ENCODE measurements at places on chromosomes 16 and 17.
A peak's percentile ranks its signal among the peaks of the same experiment; 100 is the strongest.

DNA sequence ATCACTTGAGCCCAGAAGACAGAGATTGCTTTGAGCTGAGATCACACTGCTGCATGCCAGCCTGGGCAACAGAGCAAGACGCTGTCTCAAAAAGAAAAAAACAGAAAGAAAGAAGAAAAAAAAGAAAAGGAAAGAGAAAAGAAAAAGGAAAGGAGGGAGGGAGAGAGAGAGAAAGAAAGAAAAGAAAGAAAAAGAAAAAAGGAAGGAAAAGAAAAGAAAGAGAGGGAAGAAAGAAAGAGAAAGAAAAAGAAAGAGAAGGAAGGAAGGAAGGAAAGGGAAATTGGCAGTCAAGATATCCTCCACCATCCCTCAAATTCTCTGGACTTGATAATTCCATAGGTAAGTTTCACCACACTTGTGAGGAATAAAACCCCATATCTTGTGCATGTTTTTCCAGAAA lies 71.4 kb upstream of the WSB1 start:
- no peak for DNase-seq

- no peak for DNase-seq
These were observed 3.3 kb downstream of the TLCD3B start for GRCh38 chr16:30027588-30028437.

GRCh38 chr17:46968224-46968834 lies 10.7 kb downstream of the RPRML start:
- no peak for DNase-seq

DNA sequence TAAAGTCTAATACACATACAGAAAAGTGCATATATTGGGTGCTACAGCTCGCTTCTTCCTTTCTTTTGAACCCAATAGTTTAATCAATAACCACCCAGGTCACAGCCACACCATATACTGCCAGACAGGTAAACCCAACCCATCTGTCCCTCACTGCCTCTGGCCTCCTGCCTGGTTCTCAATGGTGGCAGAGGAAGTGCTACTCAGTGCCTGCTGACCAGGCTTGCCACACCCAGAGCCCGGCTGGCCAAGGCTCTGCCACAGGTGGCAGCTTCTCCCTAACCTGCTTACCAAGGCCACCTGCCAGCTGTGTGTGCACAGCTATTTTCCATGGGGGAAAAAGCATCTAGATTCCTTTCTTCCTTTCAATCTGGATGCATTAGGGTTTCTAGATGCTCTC lies 584 bp downstream of the PMP22 start:
- no peak for DNase-seq

GRCh38 chr16:27984121-27984520 lies 79.4 kb downstream of the GSG1L start:
- no peak for DNase-seq

- peak; percentile 80 for DNase-seq
These were observed 8.4 kb upstream of the CRYBA1 start for GRCh38 chr17:29238133-29238850.

GRCh38 chr17:45857977-45858708 lies 13.5 kb downstream of the SPPL2C start:
- peak; percentile 37 for DNase-seq

GRCh38 chr16:88369447-88370008 lies 13.2 kb upstream of the ZNF469 start:
- no peak for DNase-seq

- DNase-seq: no peak
These were observed 8.3 kb downstream of the ANKRD40CL start for GRCh38 chr17:50758989-50759544.

DNA sequence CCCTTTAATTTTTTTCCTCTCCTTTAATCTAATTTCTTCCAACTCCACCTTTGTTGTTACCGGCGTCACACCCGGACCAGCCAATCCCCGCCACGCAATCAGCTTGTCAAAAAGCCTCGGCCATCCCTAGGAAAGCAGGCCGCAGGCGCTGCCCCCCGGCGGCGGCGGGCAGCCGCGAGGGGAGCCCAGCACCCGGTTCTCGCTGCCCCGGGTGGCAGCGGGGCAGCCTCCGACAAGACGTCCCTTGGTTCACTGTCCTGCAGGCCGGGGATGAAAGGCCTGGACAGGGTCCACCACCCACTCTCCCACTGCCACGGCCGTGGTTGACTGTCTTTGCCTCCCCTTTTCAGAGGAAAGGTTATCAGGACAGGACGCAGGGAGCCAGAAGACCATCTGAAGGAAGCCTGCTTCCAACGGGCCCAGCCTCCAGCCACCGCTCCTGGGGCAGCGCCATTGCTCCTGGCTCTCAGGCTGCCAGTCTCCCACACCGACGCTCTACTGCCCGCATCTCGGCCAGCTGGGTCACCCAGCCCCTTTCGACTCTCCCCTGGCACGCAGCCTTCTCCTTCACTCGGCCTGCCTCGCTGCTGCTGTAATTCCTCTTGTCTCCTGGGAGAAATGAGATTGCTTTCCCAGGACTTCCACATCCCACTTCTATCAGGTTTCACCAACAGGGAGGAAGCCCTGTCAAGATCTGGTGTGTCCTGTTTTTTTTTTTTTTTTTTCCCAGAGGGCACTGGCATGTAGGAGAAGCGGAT lies 2.8 kb upstream of the UBTF start:
- peak; percentile 69 for DNase-seq

- DNase-seq: peak; percentile 70
These were observed 73.2 kb downstream of the NT5M start for GRCh38 chr17:17376362-17376761.

DNA sequence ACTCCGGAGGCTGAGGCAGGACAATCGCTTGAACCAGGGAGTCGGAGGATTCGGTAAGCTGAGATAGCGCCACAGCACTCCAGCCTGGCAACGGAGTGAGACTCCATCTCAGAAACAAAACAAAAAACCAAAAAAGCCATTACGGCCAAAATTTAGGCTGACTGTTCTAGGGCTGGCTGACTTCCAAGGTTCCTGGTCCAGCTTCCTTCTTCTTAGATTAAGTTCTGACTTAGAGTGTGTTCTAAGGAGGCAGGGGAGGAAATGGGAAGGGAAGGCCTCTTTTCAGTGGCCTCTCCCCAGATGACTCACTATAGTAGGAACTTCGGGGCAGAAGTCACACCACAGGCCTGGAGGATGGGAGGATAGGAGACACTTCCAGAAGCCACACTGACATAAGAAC lies 27.7 kb upstream of the CLEC18B start:
- peak; percentile 94 for DNase-seq

- DNase-seq: no peak
These were observed 3.4 kb downstream of the SLC2A4 start for GRCh38 chr17:7284911-7285310.

GRCh38 chr16:85835227-85835751 lies 35.8 kb downstream of the COX4I1 start:
- DNase-seq: no peak

GRCh38 chr17:79408251-79408650 lies 202.6 kb downstream of the RBFOX3 start:
- no peak for DNase-seq

DNA sequence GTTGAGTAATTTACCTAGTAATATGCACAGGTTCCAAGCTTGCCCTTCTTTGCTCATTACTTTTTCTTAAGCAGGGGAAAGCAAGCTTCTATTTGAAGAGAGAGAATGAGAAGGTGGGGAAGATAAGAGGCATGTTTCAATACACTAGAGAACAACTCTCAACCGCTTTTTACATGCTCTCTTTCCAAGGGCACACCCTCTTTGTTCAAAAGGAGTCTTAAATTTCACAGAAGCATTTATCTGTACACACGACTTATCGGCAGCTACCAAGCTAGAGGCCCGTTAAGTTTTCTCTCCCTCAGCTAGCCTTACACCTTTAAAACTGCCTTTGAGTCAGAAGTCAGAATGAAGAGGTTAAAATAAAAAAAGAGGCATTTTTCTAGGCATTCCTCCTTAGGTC lies 79.6 kb downstream of the STH start:
- DNase-seq: no peak

- DNase-seq: no peak
These were observed 25.5 kb downstream of the COPZ2 start for GRCh38 chr17:48012151-48012520.

GRCh38 chr17:28493460-28493859 lies 12.7 kb upstream of the FOXN1 start:
- DNase-seq: peak; percentile 87

GRCh38 chr17:16328997-16329396 lies 24.3 kb downstream of the CENPV start:
- DNase-seq: no peak

DNA sequence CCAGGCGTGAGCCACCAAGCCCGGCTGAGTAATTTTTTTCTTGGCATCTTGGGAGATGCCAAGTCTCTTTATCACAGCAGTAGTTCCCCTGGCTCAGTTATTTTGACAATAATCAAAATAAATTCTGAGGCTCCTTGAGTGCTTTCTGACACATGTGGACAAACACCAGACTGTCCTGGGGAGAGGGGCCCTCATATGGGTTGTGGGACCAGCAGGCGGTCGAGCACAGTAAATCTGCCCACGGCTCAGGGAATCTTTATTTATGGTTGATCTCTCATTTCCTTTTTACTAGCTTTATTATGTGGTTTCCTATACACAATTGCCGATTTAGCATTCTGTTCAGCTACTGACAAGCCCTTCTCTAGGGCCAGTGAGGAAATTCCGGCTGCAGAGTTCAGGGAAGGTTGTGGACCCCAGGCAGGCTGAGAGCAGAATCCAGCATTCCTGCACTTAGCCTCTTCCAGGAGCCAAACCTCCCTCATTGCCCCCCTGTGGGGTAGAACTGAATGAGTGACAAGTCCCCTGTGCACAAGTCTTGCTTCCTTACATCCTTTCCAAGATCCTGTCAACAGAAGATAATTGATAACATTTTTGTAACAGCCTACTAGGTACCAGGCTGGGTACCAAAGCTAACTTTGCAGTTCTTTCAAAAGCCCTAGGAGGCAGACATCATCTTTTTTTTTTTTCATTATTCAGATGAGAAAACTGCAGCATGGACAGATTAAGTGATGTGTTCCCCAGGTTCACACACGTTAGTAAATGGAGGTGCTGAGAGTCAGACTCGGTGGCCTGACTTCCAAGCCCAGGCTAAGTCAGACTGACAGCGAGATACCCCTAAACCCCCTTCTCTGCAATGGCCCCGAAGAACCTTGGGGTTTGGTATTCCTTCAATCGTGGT lies 40.2 kb downstream of the HS3ST3B1 start:
- DNase-seq: no peak

- DNase-seq: no peak
These were observed 111.1 kb downstream of the AIPL1 start for GRCh38 chr17:6323626-6324356.

- no peak for DNase-seq
These were observed at the start of gene PRSS27 for GRCh38 chr16:2720064-2720457. TSS of gene PRSS27 (minus strand) at chr16:2720224. CDS start at chr16:2720160, 64 bp downstream.

GRCh38 chr17:45052052-45052772 lies 780 bp upstream of the DCAKD start:
- peak; percentile 23 for DNase-seq

DNA sequence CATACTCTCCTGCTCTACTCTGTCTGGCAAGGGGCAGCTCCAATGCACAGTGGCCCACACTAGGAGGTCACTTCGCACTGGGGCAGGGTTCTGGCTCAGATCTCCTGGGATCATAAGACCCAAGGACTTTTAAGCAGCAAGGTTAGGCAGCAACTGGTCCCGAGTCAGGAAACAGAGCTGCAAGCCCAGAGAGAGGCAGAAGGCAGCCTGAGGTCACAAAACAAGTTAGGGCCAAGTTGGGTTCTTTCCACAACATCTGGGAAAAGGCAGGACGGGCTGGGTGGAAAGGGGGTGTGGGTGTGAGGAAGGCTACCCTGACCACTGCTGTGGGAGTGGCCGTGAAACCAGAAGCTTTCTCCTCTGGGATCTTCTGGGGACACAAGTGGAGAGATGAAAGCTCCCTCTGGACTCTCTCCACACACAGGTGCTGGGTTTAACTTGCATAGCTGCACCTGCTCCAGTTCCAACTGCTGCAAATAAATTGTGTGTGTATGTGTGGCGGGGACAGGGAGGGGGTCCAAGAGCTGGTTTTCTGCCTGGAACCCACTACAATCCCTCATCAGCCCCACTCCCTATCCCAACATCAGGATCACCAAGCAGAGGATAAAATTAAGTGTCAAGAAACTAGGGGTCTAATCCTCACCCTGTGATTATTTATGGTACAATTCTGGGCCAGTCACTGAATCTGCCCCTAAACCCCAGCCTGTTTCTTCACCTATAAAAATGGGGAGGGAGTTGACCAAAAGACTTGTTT lies 8.0 kb upstream of the TSPOAP1 start:
- no peak for DNase-seq

- DNase-seq: no peak
These were observed 47.1 kb downstream of the ABAT start for GRCh38 chr16:8721336-8722024.

DNA sequence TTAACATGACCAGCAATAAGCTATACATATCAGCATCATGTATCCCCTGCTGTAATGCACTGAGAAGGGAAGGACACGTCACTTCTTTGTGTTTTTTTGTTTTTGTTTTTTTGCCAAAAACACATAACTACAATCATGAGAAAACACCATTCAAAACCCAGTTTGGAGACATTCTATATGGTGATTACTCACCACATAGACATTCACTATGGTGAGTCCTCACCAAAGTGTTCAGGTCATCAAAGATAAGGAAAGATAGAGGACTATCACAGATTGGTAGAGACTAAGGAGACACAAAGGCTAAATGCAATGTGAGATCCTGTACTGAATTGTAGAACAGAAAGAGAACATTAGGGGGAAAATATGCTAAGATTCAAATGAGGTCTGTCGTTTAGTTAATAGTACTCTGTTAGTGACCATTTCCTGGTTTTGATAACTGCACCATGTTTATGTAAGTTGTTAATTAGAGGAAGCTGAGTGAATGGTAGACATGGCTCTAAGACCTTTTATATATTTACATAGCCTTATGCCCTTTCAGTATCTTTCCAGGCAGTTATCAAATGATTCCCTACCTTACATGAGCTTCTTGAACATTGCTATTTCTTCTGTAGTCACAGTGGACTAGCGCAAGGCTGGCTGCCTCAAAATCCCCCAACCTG lies 46.6 kb downstream of the PIK3R5 start:
- DNase-seq: peak; percentile 51

- DNase-seq: no peak
These were observed 24.3 kb downstream of the SPECC1 start for GRCh38 chr17:20033415-20033814.

Measured in amniotic epithelial cell (primary cell).